ENCODE measurements at places on chromosomes 1 and 21.

- DNase-seq, result no peak
Observed at GRCh38 chr1:82044536-82044935, 243.8 kb downstream of the ADGRL2 start.

- DNase-seq, result no peak
Observed at GRCh38 chr1:55155522-55155921, 59.6 kb downstream of the USP24 start.

GRCh38 chr21:38637161-38637560 lies 138.9 kb upstream of the ERG start:
- no peak for DNase-seq

- no peak for DNase-seq
Observed at GRCh38 chr1:95308276-95309030, 74.4 kb downstream of the RWDD3 start.

- DNase-seq, result no peak
Observed at GRCh38 chr1:214511639-214511998, 39.8 kb downstream of the PTPN14 start.

DNA sequence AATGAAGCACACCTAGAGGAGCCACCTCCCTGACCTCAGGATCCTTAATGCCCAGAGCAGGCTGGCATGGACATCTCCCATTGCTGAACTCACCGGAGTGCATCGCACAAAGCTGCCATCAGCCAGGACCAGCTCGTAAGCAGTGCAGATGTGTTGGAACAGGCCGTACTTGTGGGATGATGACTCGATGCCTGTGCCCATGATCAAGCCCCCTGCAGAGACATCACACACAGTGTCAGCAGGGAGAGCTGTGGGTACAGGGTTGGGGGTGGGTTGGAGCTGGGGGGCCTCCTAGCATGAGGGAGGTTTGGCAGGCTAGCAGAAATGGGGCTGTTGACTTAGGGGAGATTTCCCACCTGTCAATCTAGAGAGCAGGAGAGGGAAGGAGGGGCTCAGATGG lies 12.0 kb downstream of the DHCR24 start:
- DNase-seq, result no peak

- no peak for DNase-seq
Observed at GRCh38 chr1:190738317-190738716, 260.7 kb upstream of the BRINP3 start.

DNA sequence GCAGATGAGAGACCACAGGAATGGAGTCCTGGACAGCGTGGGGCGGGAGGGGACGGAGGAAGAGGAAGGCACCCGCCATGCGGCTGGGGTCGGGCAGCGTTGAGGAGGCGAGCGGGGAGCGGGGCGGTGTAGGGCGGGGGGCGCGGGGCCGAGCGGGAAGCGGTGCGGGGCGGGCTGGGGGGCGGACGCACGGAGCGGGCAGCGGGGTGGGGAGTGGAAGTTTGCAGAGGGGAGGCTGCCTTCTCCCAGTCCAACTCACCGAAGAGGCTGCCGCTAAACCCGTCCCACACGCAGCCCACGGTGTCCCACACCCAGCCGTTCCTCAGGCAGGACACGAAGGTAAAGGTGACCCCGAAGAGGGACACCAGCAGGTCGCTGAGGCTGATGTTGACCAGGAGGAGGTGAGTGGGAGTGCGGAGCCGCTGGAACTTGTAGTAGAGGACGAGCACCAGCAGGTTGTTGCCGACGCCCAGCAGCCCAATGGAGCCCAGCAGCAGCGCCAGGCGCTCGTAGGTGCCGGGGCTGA lies 483 bp downstream of the CHML start:
- DNase-seq, result no peak

- DNase-seq, result no peak
Observed at GRCh38 chr1:206787891-206788290, 15.6 kb upstream of the IL10 start.

DNA sequence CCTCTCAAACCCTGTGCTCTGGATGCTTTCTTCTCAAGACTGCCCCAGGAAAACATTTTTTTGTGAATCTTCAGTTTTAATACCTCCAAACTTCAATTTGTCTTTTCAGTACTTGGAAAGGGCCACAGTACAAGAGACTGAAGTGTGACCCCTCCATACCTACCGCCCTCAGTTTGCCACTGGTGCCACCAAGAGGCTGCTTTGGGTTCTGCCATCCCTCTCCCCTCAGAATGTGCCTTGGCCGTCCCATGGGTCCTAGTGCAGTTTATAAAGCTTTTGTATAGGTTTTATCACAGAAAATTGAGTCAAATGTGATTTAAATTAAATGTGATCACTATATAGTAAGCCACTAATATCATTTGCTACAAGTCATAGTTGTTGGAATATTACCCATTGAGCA lies 60.8 kb upstream of the PGD start:
- peak; percentile 15 for DNase-seq

DNA sequence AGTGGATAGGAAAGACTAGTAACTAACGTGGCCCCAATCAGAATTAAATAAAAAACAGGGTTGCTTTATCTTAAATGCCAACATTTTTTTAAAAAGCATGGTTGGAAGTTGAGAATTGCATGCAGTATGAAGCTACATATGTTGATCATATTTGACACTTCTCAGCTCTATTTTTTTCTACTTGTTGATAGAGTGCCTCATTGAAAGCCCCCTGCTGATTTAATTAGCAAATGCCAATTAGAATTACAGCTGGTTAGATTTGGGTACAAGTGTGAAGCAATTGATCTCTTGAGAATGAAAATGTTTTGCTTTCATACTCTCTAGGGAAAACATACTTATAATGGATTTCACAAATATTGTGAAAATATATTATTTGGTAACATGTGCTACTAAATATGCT lies 40.5 kb downstream of the CHD1L start:
- DNase-seq, result no peak

DNA sequence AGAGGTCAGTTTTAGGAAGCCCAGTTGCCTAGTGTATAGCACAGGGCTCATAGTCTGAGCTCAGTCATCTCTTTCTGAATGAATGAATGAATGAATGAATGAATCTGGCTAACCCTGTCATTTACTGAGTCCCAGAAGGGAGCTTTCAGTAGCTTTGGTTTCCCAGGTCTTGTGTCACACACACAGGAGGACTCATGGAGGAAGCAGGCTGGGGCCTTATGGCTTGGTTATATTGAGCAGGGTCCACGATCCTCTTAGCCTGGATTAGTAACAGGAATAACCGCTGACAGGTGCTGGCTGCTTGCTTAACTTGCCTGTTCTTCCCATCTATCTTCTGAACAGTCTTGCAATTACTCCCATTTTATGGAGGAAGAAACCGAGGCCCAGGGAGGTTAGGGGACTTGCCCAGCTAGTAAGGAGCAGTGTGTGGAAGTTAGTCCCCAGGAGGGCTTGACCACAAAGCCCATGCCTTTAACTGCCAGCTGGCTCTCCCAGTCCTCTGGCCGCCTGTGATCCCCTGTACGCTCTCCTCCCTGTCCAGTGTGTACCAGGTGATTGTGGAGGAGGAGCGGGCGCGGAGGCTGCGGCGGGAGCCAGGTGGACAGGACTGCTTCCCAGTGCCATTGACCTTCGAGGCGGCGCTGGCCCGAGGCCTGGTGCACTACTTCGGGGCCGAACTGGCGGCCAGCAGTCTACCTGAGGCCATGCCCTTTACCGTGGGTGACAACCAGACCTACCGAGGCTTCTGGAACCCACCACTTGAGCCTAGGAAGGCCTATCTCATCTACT lies 46.0 kb downstream of the PTPRU start:
- DNase-seq, result no peak

DNA sequence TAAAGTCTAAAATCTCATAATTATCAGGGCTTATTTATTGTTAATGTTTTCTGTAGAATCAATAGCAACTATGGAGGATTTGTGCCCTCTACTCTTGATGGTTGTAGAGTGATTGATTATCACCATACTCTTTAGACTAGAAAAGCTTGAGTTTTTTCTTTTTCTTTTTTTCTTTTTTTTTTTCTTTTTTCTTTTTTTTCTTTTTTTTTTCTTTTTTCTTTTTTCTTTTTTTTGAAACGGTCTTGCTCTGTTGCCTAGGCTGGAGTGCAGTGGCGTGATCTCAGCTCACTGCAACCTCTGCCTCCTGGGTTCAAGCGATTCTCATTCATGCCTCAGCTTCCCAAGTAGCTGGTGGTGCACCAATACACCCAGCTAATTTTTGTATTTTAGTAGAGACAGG lies 29.7 kb downstream of the TOR1AIP1 start:
- no peak for DNase-seq

DNA sequence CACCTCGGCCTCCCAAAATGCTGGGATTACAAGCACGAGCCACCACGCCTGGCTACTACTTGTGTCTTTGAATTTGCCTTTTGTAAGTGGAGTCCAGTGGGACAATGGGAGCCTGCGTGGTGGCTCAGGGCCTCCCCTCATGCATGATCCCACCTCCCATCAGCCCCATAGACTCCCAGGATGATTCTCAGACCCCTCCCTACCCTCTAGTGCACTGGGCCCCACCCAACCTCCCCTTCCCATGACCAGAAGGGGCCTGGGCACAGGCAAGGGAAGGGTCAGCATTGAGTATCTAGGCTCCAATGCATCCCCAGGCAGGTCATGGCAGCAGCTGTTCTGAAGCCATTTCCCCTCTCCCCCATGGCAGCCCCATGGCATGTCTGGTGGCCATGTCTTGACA lies 18.7 kb downstream of the NEK2 start:
- DNase-seq, result no peak

DNA sequence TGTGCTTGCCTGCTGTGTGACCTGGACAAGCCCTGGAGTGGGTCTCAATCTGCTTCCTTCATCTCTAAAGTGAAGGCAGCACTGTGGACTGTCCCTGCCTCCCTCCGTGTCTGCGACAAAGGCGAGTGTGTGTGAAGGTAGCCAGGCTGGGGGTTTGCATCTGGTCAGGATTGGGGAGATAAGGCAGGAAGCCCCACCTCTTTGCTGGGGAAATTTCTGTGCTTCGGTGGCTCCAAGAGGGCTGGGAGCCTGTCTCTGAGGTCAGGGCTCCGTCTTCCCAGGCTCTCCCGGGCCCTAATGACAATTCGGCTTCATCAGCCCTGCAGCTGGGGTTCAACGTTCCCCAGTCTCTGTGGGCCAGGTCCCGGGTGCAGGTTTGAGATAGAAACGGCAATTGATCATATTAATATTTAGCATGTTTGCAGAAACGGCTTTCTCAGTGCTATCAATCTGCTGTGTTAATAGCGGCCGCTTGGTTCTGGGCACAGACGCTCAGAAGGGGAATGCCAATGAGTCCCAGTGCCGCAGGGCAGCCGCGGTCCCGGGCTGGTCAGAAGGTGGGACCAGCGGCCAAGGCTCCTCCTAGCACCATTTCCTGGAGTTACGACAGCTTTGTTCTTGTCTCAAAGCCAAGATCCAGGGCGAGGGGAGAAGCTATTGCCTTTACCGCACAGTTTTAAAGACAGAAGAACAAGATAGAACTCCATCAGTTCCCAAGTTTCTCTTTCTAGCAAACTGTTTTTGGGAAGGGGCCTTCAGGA lies 105.7 kb downstream of the PRDM16 start:
- no peak for DNase-seq

- DNase-seq, result no peak
Observed at GRCh38 chr1:197199923-197200271, 53.4 kb upstream of the ASPM start.

DNA sequence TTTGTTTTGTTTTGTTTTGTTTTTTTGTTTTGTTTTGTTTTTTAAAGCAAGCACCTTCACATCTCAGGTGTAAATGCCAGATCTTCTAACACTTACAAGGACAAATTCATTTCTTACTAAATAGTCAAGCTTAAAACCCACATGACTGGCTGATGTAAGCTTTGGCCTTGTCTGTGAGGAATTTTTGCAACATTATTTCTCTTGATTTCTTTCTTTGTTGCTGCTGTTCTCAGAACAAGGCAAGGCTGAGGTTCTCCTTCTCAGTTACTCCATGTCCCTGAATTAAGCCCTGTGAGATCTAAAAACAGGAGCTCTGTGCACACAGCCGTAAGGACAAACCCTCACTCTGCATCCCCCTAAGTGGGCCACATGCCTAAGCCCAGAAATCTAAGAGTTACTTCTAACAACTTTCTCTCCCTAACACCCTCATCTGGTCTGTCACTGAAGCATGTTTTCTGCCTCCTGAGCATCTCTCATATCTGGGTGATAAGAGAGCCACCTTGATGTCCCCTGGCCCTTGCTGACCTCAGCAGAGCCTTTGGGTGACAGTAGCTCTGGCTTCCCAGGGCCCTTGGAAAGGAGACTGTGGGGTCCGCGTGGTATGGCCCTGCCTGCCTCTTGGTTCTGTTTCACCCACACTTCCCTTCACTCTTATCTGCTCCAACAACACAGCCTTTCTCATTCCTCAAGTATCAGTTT lies 81.2 kb upstream of the HOOK1 start:
- DNase-seq, result no peak

- DNase-seq, result no peak
Observed at GRCh38 chr1:68916221-68916902, 419.5 kb upstream of the DEPDC1 start.

- no peak for DNase-seq
Observed at GRCh38 chr21:45161038-45161945, 86.9 kb downstream of the ADARB1 start.

DNA sequence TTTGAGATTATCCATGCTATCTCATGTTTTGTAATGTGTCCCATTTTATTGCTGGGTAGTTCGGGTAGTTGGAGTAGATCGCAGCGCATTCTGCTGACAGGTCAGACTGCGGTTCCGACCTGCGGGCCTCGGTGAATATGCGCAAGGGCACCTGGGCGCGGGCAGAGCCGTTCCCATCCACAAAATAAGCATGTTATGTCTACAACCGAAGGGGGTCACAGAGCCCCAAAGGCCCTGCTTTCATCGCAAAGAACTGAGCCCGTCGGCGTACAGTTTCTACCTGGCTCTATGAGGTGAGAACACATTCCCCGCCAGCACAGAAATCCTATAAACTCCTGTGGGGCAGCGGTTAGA lies 88.4 kb downstream of the PRKAB2 start:
- no peak for DNase-seq

DNA sequence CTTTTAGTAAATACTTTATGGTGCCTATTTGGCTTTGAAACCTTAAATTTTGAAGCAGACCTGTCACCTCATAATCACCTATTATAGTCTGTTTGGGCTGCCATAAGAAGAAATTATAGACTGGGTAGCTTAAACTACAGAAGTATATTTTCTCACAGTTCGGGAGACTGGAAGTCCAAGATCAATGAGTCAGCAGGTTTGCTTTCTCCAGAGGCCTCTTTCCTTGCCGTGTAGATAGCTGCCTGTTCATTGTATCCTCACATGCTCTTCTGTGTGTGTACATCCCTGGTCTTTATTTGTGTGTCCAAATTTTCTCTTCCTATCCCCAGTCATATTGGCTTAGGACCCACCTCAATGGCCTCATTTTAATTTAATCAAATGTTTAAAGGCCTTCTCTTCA lies 518.2 kb downstream of the ADGRL2 start:
- no peak for DNase-seq

- DNase-seq, result no peak
Observed at GRCh38 chr1:40053138-40053887, 12.8 kb downstream of the CAP1 start.

Data from Panc1 (cell line).